ENCODE measurements at places on chromosomes 13 and 19.

GRCh38 chr19:9552536-9553274, 14.3 kb upstream of the ZNF426 start:
- DNase-seq = no peak

- peak; percentile 86 for DNase-seq
Measured at GRCh38 chr13:98416408-98416807, 160.5 kb downstream of the STK24 start.

DNA sequence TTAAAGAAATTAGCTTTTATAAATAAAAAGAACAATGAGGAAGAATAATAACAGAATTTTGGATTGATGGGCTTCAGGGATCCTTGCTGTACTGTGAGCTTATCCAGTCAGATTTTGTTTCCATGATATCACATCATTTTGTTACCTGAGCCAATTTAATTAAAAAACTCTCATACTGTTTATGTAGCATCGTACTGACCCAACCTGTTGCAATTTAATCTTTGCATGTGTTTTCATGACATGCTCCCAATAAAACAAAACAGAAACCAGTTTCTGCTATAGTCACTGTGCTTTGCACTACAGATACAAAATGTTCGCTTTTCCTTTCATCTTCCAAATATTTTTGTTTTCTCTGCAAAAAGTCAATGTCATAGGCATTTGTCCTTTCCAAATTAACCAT, 109.7 kb upstream of the RNF113B start:
- DNase-seq = no peak

DNA sequence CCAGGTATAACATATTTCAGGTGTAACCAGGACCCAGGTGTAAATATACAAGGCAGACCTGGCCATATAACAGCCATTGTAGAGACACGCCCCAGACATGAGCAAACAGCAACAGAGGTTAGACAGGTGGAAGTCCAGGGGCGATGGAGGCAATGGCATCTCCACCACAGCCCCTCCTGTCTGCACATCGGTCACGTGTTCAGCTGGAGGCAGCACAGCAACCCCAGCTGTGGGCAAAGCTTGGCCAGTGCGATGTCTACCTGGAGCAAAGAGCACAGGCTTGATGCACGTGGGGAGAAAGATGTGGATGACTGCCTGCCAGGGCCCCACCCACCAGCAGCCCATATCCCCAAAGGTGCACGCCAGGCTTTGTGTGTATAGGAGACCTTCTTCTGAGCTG, 4.4 kb downstream of the CYP4F2 start:
- DNase-seq = no peak

- DNase-seq = no peak
Measured at GRCh38 chr19:782185-782877, 14.9 kb upstream of the PTBP1 start.

GRCh38 chr19:38731654-38732301, 12.5 kb downstream of the CAPN12 start:
- DNase-seq = peak; percentile 67

DNA sequence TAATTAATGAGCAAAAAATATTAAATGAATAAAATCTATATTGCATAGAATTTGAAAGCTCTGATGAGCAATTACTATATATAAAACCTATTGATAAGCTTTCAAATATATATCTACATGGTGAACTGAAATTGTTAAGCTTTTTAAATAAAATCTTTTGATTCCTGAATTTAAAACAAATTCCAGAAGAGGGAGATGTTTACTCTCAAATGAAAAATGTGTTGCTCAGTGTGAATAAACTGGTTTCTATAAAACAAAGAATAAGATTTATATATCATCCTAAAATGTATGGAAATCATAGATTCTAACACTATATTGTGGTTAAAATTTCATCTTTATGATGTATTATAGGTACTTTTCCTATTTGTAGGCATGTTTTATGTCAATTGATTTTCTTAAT, 171.5 kb upstream of the SLITRK6 start:
- peak; percentile 6 for DNase-seq

- DNase-seq = no peak
Measured at GRCh38 chr19:23587546-23587945, 99.5 kb downstream of the ZNF675 start.

DNA sequence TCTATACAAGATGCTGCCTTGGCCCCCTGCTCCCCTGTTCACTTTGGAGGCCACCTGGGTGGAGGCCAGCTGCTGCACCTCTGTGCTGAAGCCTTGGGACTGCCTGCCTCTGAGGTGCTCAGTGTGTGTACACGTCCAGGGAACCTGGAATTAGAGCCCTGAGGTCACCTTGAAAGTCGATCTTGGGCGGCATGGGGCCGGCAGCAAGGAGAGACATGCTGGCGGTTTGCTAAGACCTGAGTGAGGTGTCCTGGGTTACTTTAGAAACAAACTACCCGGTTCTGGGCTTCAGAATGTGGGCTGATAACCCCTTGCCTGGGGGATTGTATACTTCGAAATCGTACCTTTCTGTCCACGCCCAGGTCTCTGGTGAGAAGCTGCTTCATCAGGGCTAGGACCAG, 25.5 kb downstream of the TSSK6 start:
- DNase-seq = no peak

GRCh38 chr19:2627319-2627829, 75.1 kb downstream of the GNG7 start:
- peak; percentile 16 for DNase-seq

GRCh38 chr19:17337675-17338432, 501 bp downstream of the GTPBP3 start:
- no peak for DNase-seq

DNA sequence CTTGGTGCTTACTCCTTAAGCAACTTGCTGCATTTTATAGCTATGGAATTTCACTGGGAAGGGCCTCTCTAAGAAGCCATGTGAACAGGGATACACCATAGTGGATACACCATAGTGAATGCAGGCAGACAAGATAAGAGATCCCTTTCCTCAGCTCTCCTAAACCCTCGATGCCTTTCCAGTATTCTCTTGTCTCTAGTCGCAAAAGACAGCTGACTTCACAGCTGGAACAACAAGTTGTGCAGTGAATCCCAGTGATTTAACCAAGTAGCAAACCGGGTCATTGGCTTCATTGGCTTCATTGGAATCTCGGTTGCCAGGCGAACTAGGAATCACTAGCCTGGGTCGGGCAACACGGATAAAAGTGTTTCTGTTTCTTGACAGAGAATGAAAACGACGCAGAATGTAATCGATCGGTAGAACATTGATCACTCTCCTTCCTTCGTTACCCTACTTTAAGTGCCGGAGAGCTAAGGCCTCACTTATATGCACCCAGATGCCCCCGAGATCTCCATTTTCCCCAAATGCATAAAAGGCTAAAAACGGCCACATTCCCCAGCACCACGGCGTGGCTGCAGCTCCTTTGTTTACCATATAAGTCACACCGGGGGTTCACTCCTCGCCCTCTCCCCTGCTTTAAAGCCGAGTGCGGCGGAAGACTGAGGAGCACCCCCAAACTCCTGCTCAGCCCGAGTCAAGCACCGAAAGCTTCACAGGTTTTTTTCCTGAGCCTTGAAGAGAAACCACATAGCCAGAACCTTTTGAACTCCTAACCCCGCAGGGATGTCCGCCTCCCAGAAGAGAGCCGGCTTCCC, 674 bp downstream of the TRPC4 start:
- DNase-seq = no peak

GRCh38 chr13:48318821-48319511, 15.4 kb downstream of the RB1 start:
- no peak for DNase-seq

DNA sequence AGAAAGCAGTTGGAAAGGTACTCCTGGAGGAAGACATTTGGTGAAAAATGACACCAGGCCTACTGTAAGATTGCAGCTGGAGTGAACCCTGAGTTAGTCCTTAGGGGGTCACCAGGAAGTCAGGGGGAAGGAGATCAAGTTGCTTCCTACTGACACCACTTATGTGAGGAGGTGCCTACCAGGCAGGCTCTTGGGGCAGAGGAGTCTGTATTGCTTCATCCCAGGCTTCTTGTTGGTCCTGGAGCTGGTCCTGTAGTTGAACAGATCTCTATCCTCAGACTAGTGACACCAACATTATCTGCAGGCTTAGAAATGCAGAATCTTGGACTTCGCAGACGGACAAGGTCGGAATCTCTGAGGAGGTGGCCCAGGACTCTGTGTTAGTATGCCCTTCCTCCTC, 116.0 kb upstream of the ARGLU1 start:
- DNase-seq = no peak

DNA sequence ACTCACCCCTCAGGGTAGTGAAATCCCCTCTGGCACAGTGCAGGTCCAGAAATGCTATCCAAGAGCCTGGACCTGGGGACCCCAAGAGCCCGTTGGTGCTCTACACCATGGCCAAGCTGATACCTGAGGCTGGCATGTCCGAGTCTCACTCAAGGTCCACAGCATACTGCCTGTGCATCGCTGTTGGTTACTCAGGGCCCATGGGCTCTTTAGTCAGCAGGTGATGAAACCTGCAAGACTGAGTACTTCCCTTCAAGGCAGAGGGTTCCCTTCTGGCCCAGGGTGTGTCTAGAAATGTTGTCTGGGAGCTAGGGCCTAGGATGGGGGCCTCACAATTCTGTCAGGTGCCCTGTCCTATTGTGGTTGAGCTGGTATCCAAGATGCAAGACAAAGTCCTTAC, 19.6 kb upstream of the KBTBD7 start:
- no peak for DNase-seq

DNA sequence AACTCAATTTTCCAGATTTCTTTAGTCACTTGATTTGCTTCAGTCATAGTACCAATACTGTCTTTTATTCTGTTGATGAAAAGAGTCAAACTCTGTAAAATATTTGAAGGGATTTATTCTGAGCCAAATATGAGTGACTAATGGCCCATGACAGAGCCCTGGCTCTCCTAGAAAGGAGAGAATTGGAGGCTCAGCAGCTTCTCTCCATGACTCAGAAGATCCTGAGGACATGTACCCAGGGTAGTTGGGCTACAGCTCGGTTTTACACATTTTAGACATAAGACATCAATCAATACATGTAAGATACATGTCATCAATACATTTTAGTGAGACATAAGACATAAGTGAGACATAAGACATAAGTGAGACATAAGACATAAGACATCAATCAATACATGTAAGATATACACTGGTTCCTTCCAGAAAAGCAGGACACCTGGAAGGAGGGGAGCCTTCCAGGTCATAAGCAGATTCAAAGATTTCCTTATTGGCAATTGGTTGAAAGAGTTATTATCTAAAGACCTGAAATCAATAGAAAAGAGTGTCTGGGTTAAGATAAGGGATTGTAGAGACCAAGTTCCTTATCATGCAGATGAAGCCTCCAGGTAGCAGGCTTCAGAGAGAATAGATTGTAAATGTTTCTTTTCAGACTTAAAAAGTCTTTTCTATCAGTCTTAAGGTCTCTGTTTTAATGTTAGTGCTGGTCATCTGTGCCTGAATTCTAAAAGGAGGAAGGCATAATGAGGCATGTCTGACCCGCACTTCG, 179.8 kb upstream of the RFC3 start:
- DNase-seq = no peak

DNA sequence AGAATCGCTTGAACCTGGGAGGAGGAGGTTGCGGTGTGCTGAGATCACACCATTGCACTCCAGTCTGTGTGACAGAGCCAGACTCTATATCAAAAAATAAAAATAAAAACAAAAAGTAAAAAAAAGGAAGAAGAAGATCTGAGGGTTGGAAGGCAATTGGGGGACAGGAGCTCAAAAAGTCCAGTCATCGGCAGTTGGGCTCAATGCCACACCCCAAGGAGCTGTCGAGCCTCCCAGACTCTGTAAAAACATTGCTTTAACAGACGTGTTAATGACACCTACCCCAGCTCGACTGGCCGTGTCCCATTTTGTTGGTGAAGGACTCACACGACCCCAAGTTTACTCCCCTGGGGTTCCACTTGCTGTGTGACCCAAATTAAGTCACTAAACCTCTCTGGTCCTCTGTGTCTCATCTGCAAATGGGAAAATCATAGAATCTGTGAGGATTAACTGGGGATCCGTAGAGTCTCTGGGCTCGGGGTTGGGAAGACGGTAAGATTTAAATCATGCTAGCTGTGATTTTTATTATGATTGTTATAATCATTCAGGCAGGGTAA, 7.0 kb downstream of the GNA15 start:
- DNase-seq = no peak

DNA sequence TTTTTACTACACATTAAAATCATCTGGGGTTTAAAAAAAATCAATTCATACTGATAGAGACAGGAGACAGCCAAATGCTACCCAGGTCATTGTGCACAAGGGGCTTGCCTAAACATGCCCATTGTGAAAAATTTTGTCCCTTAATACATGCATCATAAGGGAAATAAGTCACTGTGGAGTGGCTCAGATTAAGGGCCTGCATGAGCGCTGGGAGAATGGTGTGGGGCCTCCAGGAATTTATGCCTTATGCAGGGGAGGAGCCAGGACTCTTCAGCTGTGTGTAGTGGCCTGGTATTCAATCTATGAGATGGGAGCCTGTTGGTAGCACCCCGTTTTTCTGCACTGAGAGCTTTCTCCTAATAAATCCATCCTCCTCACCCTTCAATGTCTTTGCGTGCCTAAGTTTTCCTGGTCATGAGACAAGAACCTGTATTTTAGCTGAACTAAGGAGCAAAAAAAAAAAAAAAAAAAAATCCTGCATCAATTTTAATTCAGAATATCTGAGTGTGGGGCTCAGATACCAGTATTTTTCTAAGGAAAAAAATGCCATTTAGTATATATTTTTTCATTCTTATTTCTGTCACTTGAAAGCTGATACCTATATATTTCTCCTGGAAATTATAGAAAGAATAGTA, 997.6 kb upstream of the ATXN8OS start:
- peak; percentile 3 for DNase-seq

GRCh38 chr19:38319421-38320258, at the start of gene KCNK6:
KCNK6 (plus strand) TSS chr19:38319845; CDS start chr19:38319951, 106 bp downstream.
- peak; percentile 69 for DNase-seq

DNA sequence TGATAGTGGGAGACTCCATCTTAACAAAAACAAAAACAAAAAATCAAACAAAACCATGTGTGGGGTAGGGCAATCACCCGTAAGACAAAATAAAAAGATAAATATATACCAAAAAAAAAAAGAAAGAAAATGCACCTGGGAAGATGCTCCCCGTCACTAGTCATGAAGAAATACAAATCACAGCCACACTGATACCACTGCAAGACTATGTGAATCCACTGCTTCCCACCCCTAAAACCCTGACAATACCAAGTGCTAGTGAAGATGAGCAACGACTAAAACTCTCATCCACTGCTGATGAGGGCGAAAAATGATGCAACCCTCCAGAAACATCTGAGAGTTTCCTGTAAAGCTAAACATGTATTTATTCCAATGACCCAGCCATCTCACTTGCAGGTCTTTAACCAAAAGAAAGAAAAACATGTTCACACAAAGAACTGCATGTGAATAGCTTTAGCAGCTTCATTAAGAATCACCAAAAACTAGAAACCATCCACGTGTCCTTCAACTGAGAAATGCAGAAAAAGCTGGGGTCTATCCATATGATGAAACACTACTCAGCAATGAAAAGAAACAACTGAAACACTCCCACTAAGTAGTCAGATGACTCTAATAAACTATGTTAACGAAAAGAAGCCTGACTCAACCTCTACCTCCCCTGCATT, 31.7 kb downstream of the BRD4 start:
- no peak for DNase-seq

GRCh38 chr19:28519952-28520861, 692.7 kb downstream of the UQCRFS1 start:
- peak; percentile 94 for DNase-seq

Measured in NCI-H345 (cell line).